Kidney capillary endothelial cell (primary cell): ENCODE measurements at places on chromosomes 5 and 9.

- peak; percentile 62 for DNase-seq
Observed at GRCh38 chr9:120619751-120620655, 40.0 kb upstream of the CDK5RAP2 start.

DNA sequence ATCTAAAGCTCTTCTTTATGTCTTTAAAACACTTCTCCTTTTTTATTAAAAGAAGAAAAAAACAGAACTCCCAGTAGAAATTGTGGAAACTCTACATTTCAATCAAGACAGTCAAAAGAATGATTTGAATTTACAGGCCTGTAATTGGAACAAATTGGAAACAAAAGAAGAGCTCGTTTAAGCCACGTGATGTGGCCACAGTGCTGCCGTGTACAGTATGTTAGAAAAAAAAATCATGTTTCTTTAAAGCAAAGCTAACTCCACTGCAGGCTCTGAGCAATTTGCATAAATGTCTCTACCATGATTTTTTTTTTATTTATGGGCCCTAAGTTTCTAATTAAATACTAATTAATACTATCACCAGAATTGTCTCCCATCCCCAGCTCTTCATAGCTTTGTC is 325.6 kb downstream of the ZSWIM6 start:
- DNase-seq, result no peak

DNA sequence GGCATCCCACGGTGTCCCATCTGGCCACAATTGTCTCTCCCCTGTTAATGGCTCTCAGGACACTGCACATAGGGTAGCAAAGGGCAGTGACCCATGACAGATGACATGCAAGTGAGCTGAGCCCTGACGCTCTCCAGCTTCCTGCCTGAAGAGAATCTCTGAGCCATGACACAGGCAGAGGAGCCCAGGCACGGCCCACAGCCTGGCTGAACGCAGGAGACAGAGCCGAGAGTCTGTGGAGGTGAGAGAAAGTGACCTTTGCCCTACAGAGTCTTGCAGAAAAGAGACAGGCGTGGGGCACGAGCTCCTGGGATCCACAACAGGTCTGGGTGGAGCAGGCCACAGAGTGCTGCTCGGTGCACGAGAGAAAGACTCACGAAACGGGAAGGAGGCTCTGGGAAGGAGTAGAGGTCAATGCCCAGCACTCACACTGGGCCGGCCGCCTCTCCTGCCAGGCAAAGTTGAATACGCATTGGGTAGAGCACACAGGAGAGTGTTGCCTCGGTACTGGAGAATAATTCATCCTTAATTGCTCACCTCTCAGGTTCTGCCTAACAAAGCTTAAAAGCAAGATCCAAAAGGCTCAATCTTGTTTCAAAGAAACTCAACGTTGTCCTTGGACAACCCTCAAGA is 90.3 kb downstream of the MRPL36 start:
- no peak for DNase-seq

DNA sequence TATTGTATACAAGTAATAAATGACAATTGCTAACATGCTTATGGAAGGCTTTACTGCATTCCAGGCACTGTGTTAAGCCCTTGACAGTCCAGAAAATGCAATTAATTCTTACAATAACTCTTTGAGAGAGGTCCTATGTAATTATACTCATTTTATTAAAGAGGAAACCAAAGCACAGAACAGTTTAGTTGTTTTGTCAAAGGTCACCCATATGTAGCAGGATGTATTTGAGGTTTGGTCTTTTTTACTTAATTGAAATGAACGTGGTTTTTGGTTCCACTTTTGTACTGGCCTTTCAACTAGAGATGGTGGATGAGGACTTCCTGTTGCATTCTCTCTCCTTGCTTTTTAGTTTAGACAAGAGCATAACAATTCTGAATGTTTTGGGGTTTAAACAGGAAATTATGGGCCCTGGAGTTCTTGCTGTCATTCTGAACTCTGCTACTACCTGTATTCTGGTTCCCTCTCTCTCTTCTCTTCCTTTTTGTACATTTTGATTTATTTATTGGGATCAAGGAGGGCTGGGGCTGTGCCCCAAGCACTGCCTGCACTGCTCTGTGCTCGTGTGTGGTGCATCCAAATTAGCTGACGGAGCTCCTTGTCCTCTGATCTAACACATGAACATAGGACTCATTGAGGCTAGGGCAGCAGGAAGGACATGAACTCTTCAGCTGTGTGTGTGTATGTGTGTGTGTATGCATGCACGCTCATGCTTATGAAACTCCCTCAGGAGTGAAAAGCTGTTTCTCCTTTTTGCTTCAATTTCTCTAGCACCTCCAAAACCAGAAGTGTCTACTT is 47.4 kb downstream of the SLC28A3 start:
- DNase-seq, result no peak

- DNase-seq, result no peak
Observed at GRCh38 chr5:165673499-165673898, 2168.1 kb downstream of the MAT2B start.

- no peak for DNase-seq
Observed at GRCh38 chr9:5617749-5618148, 11.2 kb upstream of the RIC1 start.

DNA sequence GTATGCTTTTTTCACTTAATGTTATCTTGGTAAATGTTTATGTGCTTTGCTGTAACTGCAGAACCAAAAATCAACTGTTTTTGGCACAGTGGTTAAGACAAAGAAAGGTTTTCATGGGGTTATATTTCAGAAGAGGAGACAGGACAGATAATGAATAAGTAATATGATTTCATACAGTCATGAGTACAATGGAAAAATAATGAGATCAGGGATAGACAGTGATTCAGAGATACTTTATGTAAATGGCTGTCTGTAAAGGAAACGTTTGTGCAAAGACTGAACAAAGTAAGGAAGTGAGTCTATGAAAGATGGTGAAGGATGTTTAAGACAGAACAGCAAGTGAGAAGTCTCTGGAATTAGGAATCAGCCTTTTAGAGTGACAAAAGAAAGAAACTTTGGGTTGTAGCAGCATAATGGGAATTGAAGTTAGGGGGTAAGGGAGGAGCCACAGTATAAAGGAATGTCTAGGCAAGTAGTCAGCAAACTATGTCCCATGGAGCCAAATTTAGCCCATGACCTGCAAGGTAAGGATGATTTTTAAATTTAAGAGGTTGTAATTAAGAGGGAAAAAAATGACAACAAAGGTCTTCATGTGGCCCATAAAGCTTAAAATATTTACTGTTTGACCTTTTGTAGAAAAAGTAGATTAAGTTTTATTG is 55.0 kb downstream of the TNPO1 start:
- peak; percentile 97 for DNase-seq

GRCh38 chr9:135533113-135533512 is 11.9 kb downstream of the LCN1 start:
- no peak for DNase-seq

DNA sequence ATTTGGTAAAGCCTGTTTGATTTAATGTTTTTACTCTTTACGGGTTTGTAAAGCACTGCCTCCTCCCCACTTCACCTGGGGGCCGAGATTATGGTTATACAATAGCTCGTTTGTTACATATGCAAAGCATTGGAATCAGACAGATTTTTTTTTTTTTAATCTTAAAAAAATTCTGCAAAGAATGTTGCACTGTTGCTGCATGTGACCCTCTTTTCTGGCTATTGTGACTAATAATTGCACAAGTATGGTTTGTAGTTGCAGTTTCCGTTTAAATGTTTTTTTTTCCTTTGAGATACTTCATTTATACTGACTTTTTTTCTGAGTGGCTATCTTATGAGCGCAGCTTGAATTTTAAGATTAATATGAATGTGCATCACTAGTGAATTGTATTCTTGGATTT is 165.3 kb downstream of the KDM4C start:
- no peak for DNase-seq

GRCh38 chr9:73741316-73741715 is 589.7 kb downstream of the ANXA1 start:
- DNase-seq, result no peak

GRCh38 chr5:87729781-87730180 is 317.1 kb upstream of the CCNH start:
- no peak for DNase-seq

- no peak for DNase-seq
Observed at GRCh38 chr5:135245521-135246499, 153.2 kb downstream of the MACROH2A1 start.
